ENCODE measurements at places on chromosomes 4 and X.

- DNase-seq, result no peak
Measured at GRCh38 chr4:26452565-26453531, 37.4 kb downstream of the CCKAR start.

- DNase-seq, result no peak
Measured at GRCh38 chr4:2350982-2351381, 67.5 kb downstream of the ZFYVE28 start.

GRCh38 chr4:56937262-56937661 lies 29.6 kb downstream of the REST start:
- peak; percentile 90 for DNase-seq

DNA sequence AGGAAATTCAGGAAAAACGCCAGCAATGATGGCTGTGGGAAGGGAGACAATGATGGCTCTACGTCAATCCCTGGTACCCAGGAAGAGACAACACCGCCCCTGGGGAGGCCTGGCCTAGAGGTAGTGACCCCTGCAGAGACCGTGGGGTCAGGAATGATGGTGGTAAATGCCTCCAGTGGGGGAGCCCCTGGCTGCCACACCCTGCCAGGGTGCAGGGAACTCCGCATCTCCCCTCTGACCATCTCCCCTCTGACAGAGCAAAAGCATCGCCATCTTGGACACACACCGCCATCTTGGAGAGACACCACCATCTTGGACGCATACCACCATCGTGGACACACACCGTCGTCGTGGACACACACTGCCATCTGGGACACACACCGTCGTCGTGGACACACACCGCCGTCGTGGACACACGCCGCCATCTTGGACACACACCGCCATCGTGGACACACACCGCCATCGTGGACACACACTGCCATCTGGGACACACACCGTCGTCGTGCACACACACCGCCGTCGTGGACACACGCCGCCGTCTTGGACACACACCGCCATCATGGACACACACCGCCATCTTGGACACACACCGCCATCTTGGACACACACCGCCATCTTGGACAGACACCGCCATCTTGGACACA lies 9.9 kb downstream of the ASMTL start:
- no peak for DNase-seq

DNA sequence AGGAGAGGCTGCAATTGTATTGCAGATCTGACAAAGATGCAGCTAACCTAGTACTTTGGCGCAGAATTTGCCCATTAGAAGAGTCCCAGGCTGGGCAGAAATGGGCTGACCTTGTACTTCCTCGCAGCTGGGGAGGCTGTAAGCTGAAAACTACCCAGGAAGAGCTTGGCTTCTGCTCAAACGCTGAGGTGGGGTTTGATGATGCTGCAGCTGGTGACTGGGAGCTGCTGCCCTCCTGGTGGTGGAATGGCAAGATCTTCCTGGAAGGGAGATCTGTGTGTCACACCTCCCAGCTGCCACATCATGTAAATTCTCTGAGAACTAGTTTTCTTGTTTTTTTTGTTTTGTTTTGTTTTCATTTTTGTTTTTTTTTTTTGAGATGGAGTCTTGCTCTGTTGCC lies 17.4 kb downstream of the CCNG2 start:
- DNase-seq, result no peak

GRCh38 chr4:136277741-136278140 lies 1254.6 kb downstream of the PCDH18 start:
- no peak for DNase-seq

- no peak for DNase-seq
Measured at GRCh38 chr4:148090503-148091476, 351.4 kb downstream of the NR3C2 start.
